EH (cell line): ENCODE measurements at places on chromosomes 11 and 22.

DNA sequence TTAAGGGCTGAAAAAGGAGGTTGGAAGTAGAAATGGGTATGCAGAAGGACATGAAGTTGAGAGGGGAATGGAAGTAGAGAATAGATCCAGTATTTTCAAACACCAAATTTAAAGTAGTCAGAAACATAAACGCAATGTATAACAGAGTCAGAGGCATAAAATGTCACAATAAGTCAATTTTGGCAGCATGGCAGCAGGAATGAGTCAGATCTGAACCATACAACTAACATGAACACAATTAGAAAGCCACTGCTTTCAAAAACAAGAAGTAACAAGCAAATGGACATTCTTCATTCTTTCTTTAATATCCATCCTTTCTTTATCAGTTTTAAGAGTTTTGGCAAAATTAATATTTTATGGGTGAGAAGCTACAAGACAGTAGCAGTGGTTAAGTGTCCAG is 2.5 kb downstream of the CHORDC1 start:
- DNase-seq, result peak; percentile 66

GRCh38 chr11:116176484-116177005 is 596.2 kb downstream of the BUD13 start:
- DNase-seq, result no peak

DNA sequence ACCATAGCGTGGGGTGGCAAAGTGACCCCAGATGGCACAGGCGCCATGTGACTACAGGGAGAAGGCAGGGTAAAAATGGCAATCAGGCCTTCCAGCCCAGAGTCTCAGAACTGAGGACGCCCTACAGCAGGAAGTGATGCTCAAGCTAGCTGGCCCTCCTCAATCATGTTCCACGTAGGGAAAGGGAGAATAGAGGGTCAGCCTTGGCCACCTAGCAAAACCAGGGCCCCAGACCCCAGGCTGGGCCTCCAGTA is 978 bp upstream of the ANKRD13D start:
- DNase-seq, result no peak

DNA sequence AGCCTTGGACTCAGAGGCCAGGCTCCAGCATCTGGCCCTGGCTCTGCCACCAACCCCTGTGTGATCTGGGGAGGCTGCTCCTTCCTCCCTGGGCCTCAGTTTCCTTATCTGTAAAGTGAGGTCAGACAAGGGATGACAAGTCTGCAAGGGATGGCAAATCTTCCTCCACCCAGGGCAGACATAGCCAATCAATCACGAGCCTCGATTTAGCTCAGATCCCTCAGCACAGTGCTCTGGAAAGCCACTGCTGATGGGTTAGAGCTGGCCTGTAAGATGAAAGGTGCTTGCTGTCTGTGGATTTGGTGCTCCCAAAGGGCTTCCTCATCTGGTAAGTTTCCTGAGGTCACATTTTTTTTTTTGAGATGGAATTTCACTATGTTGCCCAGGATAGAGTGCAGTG is 20.2 kb downstream of the NPTXR start:
- DNase-seq, result no peak

DNA sequence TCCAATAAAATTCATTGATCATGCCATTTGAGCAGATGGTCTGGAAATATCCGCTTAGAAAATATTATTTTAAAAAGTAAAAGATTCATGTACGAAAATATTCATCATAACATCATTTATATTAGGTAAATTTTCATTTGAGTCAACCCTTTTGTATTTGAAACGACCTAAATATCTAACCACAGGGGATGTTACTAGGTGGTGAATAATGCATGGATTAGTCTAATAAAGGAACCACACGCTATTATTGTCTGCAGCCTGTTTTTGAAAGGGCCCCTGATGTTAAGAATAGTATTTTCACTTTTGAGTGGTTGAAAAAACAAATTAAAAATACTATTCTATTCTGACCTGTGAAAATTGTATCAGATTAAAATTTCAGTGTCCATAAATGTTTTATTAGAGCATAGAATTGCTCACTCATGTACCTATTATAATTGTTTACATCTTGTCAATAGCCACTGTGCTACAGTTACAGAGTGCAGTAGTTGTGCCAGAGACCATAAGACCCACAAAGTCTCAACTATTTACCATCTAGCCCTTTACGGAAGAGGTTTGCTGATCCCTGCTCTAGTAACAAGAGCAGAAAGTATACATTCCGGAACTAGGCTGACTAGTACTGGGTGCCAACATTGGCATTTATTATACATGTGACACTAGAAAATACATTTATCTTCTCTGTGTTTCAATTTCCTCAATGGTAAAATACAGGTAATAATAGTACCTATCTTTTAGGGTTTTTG is 176.1 kb downstream of the LRRC4C start:
- DNase-seq, result no peak

DNA sequence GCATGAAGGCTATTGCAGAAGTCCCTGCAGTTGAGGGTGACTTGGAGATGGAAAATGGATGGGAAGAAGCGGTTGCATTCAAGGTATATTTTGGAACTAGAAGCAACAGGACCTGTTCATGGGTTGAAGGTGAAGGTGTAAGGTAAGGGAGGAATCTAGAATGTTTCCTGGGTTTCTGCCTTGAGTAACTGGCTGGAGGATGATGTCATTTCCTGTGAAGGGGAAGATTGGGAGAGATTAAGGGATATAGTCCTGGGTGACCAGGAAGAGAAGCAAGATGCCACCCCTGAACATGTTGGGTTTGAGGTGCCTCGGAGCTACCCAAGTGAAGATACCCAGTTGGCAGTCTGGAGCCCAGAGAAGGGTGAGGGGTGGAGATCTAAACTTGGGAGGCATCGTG is 12.1 kb upstream of the MOGAT2 start:
- peak; percentile 6 for DNase-seq

GRCh38 chr22:17964643-17965042 is 59.7 kb downstream of the MICAL3 start:
- DNase-seq, result no peak

- no peak for DNase-seq
These were observed 4.7 kb upstream of the GNAZ start for GRCh38 chr22:23065495-23066122.

DNA sequence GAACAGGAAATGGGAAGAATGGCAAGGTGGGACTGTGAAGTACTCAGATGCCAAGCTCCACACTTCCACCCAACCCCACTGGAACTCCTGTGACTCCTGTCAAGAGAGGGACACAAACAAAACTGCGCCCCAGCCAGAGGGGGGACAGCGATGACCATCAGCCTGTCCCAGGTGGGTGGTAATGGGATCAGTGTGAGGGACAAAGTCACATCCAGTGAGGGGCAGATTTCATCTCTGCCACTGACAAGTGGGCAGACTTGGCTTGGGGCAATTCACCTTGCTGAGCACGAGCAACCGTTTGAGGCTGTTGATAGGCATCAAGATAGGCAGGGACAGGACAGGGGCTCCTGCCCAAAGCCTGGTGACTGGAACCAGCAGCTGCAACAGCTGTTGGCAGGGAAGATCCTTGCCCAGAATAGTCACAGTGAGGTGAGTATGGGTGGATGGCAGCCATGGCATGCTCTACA is 105.4 kb upstream of the PITPNB start:
- DNase-seq, result no peak

GRCh38 chr11:15430381-15430780 is 315.7 kb downstream of the INSC start:
- no peak for DNase-seq

- DNase-seq, result peak; percentile 21
These were observed 89.2 kb downstream of the GALNT18 start for GRCh38 chr11:11532574-11532973.
